ENCODE measurements at places on chromosomes 4 and X.

DNA sequence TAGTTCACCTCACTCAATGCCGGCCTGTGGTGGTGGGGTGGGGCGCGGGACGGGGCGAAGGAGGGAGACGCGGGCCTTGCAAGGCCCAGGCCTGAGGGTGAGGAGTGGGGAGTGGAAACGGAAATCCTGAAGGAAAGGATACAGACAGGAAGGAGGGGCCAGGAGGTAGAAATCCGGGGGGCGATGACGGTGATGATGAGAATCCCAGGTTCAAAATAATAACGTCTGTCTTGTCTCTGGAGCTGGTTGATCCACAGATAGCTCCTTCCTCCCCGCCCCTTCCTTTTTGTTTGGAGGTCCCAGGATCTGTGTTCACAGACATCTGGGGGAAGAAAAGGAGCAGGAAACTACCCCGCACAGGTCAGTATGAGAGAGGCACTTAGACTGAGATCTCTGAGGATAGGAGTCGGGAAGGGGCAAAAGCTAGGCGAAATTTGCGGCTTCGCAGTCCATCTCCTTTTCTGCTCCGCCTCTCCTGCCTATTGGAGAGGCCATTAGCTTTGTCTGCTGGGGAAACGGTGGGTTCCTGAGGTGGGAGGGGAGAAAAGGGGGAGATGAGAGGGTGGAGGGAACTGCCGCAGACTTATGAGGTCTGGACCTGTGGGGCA lies 746 bp downstream of the TCEAL7 start:
- DNase-seq = no peak

GRCh38 chr4:70688795-70689231 lies 481 bp downstream of the UTP3 start:
- no peak for DNase-seq

DNA sequence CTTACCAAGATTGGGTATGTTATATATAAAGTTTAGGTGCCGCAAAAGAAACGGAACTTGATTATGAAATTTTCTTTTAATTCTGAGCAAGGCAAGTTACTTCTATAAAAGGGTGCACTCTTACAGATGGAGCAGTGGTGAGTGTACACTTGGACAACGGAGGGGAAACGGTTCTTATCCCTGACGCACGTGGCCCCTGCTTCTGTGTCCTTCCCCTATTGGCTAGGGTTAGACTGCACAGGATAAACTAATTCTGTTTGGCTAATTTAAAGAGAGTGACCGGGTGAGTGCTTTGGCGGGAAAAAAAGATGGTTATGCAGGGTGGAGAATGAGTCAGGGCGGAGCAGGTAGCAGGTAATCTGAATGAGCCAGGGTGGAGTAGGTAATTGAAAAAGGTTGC lies 149.5 kb downstream of the GC start:
- no peak for DNase-seq

DNA sequence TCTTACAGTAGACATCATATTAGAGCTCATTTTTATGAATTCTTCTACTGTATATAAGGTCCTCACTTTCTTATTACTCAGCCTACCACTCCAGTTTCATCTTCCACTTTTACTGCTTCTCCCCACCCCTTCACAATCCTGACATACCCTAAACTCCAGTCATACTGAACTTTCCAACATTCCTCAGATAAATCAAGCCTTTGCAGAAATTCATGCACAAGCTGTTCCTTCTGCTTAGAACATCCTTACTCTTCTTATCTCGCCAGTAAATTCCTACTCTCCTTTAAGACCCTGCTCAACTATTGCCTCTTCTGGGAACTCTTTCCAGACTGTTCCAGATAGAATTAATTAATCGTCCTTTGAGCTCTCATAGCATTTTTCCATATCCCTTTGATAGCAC lies 24.8 kb downstream of the RTL9 start:
- DNase-seq = no peak

DNA sequence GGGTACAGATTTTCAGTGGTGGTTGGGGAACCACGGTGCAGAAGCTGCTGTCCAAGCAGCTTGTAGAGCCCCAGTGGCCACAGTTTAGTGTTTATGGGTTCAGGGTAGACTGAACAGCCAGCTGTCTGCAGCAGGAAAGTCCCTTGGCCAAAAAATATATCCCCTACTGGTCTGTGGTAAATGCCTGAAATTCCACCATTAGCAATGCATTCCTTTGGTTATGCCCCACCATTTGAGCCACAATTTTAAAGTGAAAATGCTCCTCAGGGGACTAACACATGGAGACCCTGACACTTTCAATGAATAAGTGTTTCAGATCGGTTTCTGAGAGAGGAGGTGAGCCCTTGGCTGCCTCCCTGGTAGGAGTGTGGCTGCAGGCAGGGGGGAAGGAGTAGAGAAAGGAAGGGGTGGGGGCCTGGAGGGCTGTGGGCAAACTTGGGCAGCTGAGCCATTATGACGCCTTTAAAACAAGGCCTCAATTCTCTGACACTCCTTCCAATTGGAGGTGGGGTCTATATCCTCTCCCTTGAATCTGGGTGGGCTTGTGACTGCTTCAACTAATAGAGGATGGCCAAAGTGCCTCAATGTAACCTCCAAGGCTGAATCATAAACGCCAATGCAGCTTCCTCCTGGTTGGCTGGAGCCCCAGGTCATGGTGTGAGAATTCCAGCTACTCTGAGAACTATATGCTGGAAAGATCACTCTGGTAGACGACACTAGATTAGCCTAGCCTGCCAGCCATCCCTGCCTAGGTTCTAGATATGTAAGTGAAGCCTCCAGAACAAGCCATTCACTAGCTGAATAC lies 75.8 kb upstream of the ATP6AP2 start:
- no peak for DNase-seq

GRCh38 chr4:9758641-9759317 lies 22.7 kb upstream of the DRD5 start:
- no peak for DNase-seq

DNA sequence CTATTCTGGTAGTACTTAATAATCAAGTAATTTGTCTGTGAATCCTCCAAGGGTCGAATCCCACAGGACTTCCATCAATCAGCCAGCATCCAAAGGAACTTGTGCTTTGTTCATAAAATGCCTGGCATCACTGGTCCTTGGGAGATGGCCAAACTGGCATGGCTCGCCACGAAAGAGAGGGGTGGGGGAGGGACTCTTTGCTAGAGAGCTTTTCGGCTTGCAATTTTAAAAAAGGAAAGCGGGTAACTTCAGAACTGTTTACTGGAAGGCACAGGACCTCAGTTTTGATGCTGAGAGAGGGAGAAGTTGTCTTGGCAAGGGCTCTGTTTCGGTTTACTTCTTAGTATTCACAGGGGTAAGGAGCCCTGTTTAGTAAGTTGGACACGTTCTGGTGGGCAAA lies 79.4 kb upstream of the FHL1 start:
- DNase-seq = no peak

GRCh38 chrX:150036181-150036580 lies 97.9 kb upstream of the EOLA2 start:
- DNase-seq = no peak

- DNase-seq = no peak
These were observed 1527.8 kb downstream of the STIM2 start for GRCh38 chr4:28388471-28388870.

DNA sequence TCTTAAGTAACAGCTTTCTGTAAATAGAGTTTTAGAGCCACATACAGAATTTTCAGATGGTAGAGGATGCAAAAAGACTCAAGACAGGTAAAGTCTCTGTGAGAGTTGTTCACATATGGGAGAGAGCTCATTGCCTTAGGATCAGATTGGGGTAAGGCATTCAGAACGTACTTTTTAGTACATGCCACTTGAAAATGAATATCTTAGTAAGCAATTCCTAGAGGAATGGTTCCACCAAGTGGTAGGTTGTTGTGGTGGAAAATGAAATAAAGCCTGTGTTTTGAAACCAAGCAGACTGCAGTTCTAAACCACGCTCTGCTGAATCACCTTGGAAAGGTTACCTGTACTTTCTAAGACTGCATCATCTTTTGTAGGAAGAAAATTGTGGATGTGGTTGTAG lies 547.0 kb upstream of the LCORL start:
- DNase-seq = no peak

DNA sequence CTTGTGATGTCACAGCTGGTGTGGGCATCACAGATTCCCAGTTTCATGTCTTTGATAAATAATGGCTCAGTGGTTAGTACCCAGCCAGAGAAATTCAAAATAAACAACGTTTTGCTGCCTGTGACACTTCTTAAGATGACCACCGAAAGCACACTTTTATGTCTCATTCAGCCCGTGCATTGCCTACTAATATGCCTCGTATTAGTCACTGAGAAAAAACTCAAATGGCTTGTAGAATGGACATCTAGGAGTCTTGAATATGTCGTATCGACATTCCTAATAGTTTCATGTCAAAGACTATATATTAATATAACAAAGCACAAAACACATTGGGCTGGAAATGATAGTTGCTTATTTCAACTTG lies 103.9 kb upstream of the FAT1 start:
- no peak for DNase-seq

- DNase-seq = no peak
These were observed 7.9 kb upstream of the CPLX1 start for GRCh38 chr4:833731-834367.

GRCh38 chr4:181608181-181608580 lies 635.0 kb upstream of the TENM3 start:
- no peak for DNase-seq

- DNase-seq = no peak
These were observed 155.9 kb downstream of the APBB2 start for GRCh38 chr4:41058426-41058825.

GRCh38 chr4:57048590-57049304 lies 61.4 kb downstream of the IGFBP7 start:
- no peak for DNase-seq

DNA sequence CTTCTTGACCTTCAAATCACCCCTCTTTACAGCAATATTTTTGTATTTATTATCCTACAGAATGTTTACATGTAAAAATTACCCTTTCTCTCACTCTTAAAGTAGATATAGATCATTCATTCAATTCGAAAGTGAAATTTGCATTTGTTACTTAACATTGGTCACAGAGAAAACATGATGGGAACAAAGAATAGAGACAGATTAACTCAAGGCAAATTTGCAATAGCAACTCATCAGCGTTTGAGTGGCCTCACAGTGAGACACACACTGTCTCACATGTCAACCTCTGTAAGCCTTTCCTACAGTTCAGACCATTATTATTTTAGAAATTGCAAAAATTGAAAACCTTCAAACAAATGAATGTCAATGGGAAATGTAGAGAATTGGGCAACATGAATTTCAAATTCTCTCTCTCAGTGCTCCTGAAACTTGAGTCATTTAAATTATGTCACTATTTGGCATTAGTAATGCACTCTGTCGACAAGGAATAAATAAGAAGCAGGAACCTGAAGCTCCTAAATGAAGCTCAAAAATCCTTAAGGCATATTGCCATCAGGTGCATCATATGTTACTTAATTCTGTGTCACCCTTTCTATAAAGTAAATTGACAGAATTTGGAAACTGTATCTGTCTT lies 148.3 kb upstream of the ANXA10 start:
- DNase-seq = no peak
